H1 (cell line): ENCODE measurements at places on chromosomes 1 and 21. TPM values are rescaled to one million over a fixed set of nuclear protein-coding genes. Genes with fewer than 3 reads are reported as not detected.

The CELA2B gene
- not detected in 2 replicates for polyA plus RNA-seq

The THEM4 gene
- 5.6 and 9.9 TPM in 2 replicates for polyA plus RNA-seq

The UBE2U gene
- polyA plus RNA-seq = not detected in 2 replicates

The TMEM59 gene
- 71.2 and 116 TPM in 2 replicates for polyA plus RNA-seq

The ALG6 gene
- 8.4 and 17.8 TPM in 2 replicates for polyA plus RNA-seq

The TRIM58 gene
- not detected in 2 replicates for polyA plus RNA-seq

The CYP4B1 gene
- 0.08 and 0.23 TPM in 2 replicates for polyA plus RNA-seq

The FCRL6 gene
- 0.08 TPM in 1 of 2 replicates, not detected in the other for polyA plus RNA-seq

The NTMT2 gene
- polyA plus RNA-seq = 0.17 and 0.38 TPM in 2 replicates

The KIF17 gene
- 6.9 and 10.5 TPM in 2 replicates for polyA plus RNA-seq

The B4GALT3 gene
- polyA plus RNA-seq = 43.0 and 61.2 TPM in 2 replicates

The KCNJ10 gene
- 1.7 and 3.5 TPM in 2 replicates for polyA plus RNA-seq

The SERPINC1 gene
- polyA plus RNA-seq = 0.08 TPM in 1 of 2 replicates, not detected in the other
